ENCODE measurements at places on chromosomes 13 and 19. TPM values are rescaled to one million over a fixed set of nuclear protein-coding genes. Genes with fewer than 3 reads are reported as not detected.

GRCh38 chr19:36527341-36527740 lies 730 bp downstream of the ZNF260 start:
- no peak for DNase-seq

- no peak for DNase-seq
Measured at GRCh38 chr13:66577358-66577757, 652.8 kb downstream of the PCDH9 start.

- peak; percentile 45 for DNase-seq
Measured at GRCh38 chr19:31349160-31349881, at the start of gene TSHZ3. TSHZ3 (minus strand) TSS chr19:31349436; CDS start chr19:31349219, 217 bp downstream.

DNA sequence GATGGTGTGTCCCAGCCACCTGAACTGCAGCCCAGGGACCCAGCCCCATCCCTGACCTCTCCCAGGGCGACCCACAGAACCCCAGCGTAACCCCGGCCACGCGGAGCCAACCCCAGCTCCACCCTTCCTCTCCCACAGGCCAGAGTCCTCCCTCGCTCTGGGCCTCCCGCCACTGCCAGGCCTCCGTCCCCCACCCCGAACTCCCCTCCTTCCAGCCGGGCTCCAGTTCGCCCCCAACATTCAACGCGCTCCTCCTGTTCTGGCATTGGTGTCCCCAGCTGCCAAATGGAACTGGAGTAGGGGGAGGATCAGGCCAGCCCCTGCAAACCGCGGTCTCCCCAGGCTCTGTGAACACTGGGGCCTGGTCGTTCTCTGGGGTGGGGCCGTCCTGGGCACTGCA lies 7.4 kb downstream of the LINGO3 start:
- no peak for DNase-seq

- no peak for DNase-seq
Measured at GRCh38 chr13:25345576-25345975, 26.2 kb upstream of the ATP8A2 start.

- DNase-seq: no peak
Measured at GRCh38 chr19:3433313-3433712, 47.0 kb downstream of the SMIM24 start.

The MAB21L1 gene
- total RNA-seq: not detected

The SIGLEC11 gene
- total RNA-seq: not detected
